Stimulated activated CD4-positive, alpha-beta T cell treated with anti-CD3 and anti-CD28 coated beads, TNF-alpha, amount 100 ng/mL, for 1 hour (primary cell): ENCODE measurements at places on chromosomes 3 and 15.

- DNase-seq, result no peak
Measured at GRCh38 chr3:136644212-136644611, 108.0 kb downstream of the STAG1 start.

DNA sequence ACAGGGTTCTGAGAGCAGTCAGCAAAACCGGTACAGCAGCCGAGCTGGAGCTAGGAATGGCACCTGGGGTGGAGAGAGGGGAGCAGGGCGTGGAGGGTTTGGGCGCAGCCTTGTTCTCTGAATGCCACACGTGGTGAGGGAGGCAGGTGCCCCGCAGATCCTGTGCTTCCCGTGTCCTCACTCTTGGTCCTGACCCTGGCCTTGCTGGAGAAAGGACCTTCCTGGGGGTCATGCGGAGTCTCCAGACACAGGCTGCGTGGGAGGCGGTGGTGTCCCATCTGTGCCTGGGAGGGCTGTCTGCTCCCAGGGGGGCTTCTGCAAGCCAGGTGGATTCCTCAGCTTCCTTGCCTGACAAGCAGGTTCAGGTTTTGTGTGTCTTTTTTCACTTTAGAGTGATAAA, 244.7 kb upstream of the LYSMD4 start:
- DNase-seq, result no peak

DNA sequence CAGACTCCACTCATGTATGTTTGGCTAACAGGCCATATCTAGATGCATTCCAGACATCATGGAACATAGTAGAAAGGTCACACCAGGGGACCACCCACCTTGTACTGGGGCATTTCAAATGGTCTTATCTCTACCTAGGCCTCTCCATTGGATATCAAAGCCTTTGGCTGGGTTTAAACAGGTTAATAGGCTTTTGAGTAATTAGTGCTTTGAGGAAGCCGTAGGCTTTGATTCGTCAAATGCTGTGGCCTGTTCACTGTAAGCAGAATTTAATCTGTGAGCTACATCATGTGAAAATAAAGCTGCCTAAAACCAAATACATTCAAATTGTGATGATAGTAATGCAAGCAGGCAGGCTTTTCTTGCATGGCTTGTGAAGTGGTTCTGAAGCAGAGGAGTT, 129.5 kb downstream of the ST8SIA2 start:
- DNase-seq, result no peak

DNA sequence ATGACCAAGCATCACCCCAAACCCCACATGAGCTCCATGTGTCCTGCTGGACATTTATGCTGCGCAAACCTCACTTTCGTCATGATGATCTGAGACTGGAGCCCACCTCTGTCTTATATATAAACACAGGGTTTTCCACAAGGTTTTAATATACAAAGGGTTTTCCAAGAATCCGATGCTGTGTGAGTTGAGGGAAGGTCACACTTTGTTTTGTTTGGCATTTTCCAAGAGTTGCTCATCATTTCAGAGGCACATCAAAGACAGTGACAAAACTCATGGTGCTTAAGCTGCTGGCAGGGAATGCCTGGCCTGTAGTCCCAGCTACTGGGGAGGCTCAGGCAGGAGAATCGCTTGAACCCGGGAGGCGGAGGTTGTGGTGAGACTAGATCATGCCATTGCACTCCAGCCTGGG, 20.0 kb downstream of the EFCC1 start:
- DNase-seq, result no peak

- DNase-seq, result no peak
Measured at GRCh38 chr3:133157716-133158115, 119.5 kb downstream of the TMEM108 start.

DNA sequence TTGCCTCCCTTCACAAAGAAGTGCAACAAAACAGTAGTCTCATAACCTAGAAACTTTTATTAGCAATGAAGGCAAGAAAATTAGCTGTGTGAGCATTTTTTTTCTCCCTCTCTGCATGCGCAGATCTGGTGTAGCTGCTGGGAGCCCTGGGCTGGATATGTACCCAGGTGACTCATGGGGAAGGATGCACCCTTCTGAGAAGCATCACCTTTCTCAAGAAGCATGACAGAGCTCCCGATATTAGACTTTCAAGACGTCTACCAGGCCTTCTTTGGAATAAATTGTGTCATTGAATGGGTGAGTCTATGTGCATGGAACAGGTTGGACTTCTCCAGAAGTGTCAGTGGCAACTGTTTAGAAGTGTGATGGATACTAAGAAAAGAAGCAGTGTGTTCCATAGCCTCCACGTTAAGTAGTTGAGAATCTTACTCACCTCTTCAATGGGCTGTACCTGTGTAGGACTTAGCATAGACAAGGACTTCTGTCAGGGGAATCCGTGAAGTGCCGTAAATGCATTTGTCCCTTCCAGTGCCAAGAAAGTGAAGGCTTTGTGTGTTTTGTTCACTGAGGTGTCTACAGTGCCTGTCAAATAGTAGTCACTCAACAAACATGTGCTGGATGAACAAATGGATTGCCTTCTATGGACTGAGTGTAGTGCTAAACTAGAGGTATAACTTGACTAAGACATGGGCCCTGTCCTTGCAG, 47.7 kb upstream of the RASGRP1 start:
- DNase-seq, result no peak

DNA sequence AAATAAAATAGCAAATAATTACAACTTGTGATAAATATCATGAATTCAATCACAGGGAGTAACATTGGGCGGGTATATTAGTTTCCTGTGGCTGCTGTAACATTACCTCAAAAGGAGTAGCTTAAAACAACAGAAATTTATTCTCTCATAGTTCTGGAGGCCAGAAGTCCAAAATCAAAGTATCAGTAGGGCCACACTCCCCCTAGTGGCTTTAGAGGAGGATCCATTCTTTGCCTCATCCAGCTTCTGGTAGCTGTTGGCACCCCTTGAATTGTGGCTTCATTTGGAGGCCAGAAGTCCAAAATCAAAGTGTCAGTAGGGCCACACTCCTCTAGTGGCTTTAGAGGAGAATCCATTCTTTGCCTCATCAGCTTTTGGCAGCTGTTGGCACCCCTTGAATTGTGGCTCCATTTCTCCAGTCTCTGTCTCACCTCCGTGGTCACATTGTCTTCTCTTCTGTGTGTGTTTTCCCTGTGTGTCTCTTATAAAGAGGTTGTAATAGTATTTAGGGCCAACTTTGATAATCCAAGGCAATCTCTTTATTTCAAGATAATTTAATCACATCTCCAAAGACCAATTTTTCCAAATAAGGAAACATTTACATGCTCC, 3.1 kb upstream of the CFAP20DC start:
- DNase-seq, result no peak

GRCh38 chr15:63411866-63412265, 30.2 kb upstream of the CA12 start:
- no peak for DNase-seq

- no peak for DNase-seq
Measured at GRCh38 chr15:84702961-84703482, 12.9 kb downstream of the SEC11A start.

DNA sequence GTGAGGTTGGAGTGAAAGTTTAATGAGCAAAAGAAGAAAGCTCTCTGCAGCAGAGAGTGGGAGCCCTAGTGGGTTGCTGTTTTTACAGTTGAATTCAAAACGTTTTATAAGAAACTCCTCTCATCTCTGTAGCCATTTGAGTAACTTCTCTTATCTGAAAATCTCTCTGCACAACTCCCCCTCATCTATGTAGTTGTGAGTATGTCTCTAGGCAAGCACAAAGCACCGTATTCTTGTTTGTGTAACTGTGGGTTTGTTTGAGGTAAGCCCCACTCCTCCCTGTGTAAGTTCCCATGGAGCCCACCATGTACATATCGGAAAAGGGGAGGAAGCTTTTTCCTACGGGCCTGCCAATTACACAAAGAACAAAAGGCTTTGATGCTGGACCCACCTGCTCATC, 56.5 kb upstream of the GOLGA6L2 start:
- no peak for DNase-seq

GRCh38 chr3:183439515-183439914, 11.1 kb upstream of the MCF2L2 start:
- DNase-seq, result no peak

- DNase-seq, result no peak
Measured at GRCh38 chr3:118487734-118488133, 546.9 kb downstream of the IGSF11 start.

DNA sequence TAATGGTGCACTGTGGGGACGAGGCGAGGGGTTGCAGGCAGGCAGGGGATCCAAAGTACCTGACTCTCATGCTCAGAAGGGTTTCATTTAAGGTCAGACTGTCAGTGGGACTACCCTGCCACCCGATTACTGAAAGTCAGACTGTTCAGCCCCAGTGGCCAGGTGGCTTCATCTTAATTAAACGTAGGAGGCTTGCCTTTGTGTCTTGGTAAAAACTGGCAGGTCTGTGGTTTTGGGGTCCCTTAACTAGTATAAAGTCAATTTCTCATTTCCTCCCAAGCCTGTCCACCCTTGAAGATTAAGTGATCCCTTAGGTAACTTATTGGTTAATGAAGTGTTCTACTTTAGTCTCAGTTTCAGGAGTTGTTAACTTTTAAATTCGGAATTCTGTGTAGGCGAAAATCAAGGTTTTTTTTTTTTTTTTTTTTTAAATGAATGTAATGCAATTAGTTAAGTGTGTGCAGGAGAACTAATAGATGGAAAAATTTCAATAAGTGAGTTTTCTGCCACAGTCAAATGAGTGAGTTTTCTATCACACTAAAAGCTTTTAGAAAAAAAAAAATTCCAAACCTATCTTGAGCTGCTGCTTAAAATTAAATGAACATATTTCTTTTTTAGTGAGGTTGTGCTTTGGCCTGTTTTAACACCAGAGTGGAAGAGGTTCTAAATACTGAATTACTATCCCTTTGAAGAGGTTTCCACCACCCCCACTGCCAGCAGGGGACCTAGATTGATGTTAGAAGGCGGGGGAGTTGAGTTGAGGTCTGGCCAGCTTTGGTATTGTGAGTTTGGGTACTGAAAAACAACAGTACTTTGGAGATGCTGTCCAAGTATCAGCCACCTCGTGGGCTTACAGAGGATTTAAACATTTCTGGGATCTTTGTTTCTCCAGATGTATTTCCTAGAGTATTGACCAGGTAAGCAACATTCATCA, 15.2 kb downstream of the ITPR1 start:
- DNase-seq, result no peak

GRCh38 chr3:49906073-49906743, 2.5 kb upstream of the MST1R start:
- no peak for DNase-seq

- no peak for DNase-seq
Measured at GRCh38 chr15:57133127-57133968, 214.9 kb downstream of the TCF12 start.

DNA sequence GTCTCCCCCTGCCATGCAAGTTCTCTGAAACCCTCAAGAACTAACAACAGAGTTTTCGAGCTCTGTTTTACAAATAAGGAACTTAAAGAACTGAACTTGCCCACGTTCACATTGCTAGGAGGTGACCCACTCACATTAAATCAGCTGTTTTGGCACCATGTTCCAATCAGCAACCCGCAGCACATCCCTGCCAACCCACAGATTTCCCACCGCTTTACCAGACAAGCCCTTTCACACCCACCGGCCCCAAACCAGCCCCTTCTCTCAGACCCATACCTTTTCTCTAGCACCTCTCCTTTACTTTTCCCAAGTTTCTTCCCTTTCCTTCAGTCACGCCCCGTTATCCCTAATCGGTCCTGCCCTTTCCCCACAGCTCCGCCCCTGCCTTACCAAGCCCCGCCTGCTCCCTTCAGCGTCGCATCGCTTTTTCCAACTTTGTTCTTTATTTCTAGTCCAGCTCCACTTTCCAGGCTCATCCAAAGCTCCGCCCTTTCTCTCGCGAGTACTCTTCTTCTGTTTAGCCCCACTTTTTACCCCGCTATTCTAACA, 804 bp upstream of the BRPF1 start:
- no peak for DNase-seq

GRCh38 chr15:31306426-31307269, 20.0 kb upstream of the KLF13 start:
- no peak for DNase-seq
